ENCODE measurements at places on chromosomes 1 and 21.
A peak's percentile ranks its signal among the peaks of the same experiment; 100 is the strongest.

DNA sequence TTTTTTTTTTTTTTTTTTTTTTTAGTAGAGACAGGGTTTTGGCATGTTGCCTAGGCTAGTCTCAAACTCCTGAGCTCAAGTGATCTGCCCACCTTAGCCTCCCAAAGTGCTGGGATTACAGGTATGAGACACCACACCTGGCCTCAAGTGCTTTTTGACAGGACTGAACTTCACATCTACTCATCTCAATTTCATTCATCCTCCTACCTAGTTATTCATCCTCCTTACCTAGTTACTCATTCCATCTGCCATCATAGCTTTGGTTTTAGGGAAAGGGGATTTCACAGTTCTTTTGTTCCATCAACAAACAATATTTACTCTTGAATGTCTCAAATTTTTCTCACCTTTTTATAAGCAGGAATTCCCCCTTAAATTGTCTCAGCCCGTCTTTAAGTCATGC, 38.6 kb upstream of the RALGPS2 start:
- DNase-seq, result no peak

GRCh38 chr21:16305686-16306085, 575.9 kb downstream of the USP25 start:
- no peak for DNase-seq

GRCh38 chr1:181038399-181038873, 4.7 kb downstream of the MR1 start:
- DNase-seq, result peak; percentile 65

- no peak for DNase-seq
Measured at GRCh38 chr1:177561436-177561835, 390.7 kb downstream of the BRINP2 start.

DNA sequence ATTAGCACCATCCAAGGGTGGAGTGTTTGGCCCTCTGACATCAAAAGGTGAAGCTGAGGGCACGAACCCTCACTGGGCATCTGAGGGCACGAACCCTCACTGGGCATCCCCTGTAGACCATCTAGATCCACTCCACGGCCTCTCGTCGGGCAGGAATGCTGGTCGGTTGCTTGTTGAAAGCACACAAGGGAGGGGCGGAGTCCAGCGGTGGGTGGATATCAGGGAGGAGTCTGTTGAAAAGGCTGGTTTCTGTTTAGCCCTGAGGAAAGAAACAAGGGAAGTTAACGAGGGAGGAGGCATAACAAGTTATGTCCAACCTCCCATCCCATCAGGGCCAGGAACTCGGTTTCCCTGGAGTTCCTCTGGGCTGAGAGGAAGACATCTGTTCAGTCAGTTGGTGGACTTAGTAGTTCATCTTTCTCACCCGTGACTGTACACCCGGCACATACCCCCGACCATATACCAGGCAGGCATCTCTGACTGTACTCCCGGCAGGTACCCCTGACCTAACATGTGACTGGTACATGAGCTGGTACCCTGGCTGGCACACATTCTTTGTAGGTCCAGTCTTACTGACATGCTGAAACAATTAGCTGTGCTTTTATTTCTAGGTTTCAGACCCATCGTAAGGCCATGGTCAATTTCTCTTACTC, 32.1 kb upstream of the PDE9A start:
- no peak for DNase-seq

DNA sequence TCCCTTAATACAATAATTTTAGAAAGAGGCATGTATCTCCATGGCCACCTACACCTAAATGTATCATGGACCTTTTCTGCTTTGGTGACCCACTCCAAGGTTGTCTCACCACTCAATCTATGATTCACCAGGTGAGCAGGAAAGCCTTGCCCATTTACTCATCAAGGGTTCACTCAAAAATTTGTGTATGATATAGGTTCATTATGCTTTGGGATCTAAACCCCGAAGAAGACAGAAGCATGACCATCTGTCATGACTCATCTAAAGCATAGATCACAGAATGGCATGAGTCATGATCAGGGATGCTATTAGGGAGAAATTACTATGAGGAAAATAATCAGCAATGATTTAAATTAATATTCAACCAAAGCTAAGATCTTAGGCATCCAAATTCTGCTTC, 38.5 kb downstream of the PYHIN1 start:
- DNase-seq, result peak; percentile 13

DNA sequence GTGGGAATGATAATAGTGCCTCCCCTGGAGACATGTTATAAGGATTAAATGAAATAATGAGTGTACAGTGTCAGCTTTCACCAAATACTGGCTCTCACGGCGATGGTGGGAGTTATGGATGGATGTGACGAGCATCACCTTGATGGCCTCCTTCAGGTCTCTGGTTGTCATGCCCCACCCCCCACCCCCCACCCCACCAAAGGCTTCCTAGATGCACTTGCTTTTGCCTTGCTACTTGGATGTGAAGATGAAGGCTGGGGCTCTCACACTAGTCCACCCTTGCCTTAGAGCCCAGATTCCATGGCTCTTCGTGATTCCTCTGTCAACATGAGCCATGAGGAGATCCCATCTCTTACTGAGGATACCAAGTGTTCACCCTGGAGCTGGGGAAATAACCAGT, 412.3 kb downstream of the NPHP4 start:
- no peak for DNase-seq

DNA sequence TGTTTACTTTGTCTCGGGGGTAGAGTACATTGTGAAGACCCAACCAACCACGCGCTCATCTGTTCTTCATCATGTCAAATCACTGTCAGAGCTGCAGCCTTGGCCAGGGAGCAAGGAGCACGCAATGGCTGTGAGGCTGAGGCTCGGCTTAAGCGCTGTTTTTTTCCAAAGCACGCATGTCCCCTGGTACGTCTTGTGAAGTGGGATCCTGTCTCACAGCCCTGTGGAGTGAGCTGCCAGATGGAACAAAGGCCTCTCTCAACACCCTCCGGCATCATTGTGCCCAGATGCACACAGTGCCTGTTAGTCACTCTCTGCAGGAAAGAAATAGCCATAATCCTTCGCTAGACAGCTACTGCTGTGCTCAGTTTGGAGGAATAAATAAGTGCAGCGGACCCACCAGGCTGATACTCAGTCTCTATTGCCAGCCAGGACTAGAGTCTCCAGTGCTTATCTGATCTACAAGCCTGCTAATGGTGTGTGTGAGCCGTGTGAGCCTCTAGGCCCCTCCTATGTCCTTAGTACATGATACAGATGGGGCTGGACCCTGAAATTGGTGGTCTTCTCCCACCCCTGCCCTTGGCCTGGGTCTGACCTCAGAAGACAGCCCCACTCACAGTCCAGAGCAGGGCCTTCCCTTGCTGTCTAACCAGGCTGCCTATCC, 91.3 kb upstream of the COA6 start:
- DNase-seq, result no peak

- DNase-seq, result no peak
Measured at GRCh38 chr1:58154256-58154655, 392.3 kb downstream of the OMA1 start.

GRCh38 chr1:22665752-22666151, 12.7 kb downstream of the C1QB start:
- no peak for DNase-seq

- DNase-seq, result no peak
Measured at GRCh38 chr21:44853601-44854390, 19.7 kb downstream of the PTTG1IP start.
